ENCODE measurements at places on chromosomes 1 and 21.

- H3K36me3 ChIP-seq, result no peaks in the 10 kb centered on the region
- H3K27me3 ChIP-seq, result no peaks in the 10 kb centered on the region
- no peaks in the 10 kb centered on the region for H3K4me1 ChIP-seq
These were observed 97.0 kb upstream of the GRIK3 start for GRCh38 chr1:37131281-37131680.

- no peaks in the 10 kb centered on the region for H3K36me3 ChIP-seq
- H3K27me3 ChIP-seq, result no peaks in the 10 kb centered on the region
- H3K27ac ChIP-seq, result no peak overlapping the region
- no peak for DNase-seq
These were observed 111.8 kb downstream of the OSBPL9 start for GRCh38 chr1:51728611-51729155.

- no peaks in the 10 kb centered on the region for H3K4me1 ChIP-seq
- H3K36me3 ChIP-seq, result no peaks in the 10 kb centered on the region
- peaks cover 6% of the 10 kb centered on the region for H3K27me3 ChIP-seq
- no peak overlapping the region for H3K4me3 ChIP-seq
These were observed 251.4 kb downstream of the FAM72C start for GRCh38 chr1:143720087-143721023.

- no peaks in the 10 kb centered on the region for H3K27me3 ChIP-seq
- H3K4me1 ChIP-seq, result no peaks in the 10 kb centered on the region
- no peak for DNase-seq
- no peak overlapping the region for H3K4me3 ChIP-seq
- no peak overlapping the region for H3K27ac ChIP-seq
These were observed 54.0 kb downstream of the IL12RB2 start for GRCh38 chr1:67361641-67362040.

GRCh38 chr1:105243411-105243810 is 1493.7 kb downstream of the AMY1C start:
- H3K27ac ChIP-seq, result no peak overlapping the region
- no peak overlapping the region for H3K4me3 ChIP-seq
- no peaks in the 10 kb centered on the region for H3K36me3 ChIP-seq
- no peaks in the 10 kb centered on the region for H3K27me3 ChIP-seq
- H3K4me1 ChIP-seq, result no peaks in the 10 kb centered on the region

DNA sequence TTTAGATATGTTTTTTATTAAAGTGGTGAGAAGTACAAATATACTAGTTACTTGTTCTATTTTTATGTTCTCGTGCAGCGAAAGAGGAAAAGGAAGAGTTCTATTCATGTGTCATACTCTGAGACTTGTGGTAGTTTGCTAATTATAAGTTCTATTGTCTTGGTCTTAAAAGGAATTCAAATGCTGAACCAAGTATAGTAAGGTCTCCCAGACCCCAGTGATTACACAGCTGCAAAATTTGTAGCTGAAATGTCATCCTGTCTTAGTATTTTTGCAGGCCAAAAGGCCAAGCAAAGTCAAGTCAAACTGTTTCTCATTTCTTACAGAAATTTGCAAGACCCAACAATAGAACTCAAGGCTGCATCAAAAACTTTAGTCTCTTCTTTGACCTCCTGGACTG is 268.7 kb downstream of the CHRM3 start:
- H3K4me1 ChIP-seq, result no peaks in the 10 kb centered on the region
- DNase-seq, result no peak
- H3K27me3 ChIP-seq, result no peaks in the 10 kb centered on the region
- H3K27ac ChIP-seq, result no peak overlapping the region
